ENCODE measurements at places on chromosomes 1 and 21.

GRCh38 chr1:170731566-170732251, 67.8 kb downstream of the PRRX1 start:
- no peak for DNase-seq

DNA sequence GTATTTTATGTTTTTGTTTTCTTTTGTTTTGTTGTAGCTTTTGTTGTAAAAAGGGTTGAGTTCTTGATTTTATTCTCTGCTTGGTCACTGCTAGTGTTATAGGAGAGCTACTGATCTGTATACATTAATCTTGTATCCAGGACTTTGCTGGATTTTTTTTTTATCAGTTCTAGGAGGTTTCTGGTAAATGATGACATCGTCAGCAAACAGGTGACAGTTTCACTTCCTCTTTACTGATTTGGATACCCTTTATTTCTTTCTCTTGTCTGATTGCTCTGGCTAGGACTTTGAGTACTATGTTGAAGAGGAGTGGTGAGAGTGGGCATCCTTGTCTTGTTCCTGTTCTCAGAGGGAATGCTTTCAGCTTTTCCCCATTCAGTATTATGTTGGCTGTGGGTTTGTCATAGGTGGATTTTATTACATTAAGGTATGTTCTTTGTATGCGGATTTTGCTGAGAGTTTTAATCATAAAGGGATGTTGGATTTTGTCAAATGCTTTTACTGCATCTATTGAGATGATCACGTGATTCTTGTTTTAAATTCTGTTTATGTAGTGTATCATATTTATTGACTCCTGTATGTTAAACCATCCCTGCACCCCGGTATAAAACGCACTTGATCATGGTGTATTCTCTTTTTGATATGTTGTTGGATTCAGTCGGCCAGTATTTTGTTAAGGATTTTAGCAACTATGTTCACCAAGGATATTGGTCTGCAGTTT, 905.7 kb downstream of the LTN1 start:
- DNase-seq = no peak

- DNase-seq = no peak
These were observed 128.4 kb downstream of the TGFB2 start for GRCh38 chr1:218473522-218473921.

DNA sequence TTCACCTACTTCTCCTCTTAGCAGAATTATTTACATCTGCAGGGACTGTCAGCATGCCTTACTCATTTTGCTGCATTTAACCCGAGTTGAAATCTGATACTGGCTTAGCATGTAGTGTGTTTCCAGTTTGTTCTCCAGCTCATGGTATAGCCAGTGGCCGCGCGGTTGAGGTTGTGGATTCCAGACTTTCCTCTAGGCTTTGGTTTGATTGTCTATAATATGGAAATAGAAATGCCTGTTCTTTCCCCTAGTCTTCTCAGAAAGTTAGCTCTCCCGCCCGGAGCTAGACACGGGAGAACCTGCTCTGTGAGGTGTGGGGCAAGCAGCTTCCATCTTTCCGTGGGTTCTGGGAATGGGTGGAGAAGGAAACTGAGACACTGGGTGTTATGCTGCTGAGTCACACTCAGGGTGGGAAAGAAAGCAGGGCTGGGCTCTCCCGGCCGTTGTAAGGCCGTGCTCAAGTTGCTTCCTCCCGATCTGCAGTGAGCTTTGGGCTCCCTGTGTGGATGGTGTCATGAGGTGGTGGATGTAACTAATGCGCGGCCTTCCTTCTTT, 206.8 kb upstream of the TMEM51 start:
- no peak for DNase-seq

GRCh38 chr1:44084998-44085675, 33.5 kb upstream of the KLF17 start:
- DNase-seq = no peak

DNA sequence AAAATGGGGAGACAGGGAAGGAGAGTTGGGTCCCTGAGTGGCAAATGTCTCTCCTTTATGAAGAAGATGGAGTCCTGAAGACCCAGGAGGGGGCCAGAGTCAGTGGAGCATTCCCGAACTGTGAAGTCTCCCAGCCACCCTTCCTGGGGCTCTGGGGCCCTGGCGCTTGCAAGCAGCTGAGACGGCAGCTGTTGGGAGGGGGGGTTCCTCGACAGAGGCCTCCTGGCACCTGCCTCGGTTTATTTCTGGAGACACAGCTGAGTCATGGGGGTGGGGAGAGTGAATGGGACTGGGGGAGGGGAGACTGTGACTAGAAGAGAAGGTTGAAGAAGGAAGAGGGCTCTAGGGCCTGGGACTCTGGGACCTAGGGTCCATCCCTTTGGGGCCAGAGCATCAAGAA, 14.0 kb downstream of the NES start:
- no peak for DNase-seq

GRCh38 chr1:169974067-169974466, 80.4 kb upstream of the SCYL3 start:
- DNase-seq = no peak

DNA sequence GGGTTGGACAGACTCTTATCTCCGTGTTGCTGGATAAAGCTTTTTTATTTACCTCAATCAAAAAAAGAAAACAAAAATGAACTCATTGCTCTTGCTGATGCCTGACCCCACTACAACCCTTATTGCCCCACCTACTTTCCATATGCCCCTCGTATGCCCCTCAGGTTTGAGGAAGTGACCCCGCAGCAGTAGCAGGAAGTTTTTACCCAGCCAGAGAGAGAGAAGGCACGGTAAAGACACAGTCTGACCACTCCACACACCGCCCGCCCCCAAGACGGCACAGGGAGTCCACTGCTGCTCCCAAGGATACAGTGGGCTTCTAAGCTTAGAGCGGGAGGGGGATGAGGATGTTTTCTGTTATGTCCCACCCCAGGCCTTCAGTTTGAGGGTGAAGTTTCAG, 9.8 kb downstream of the PLEKHO1 start:
- no peak for DNase-seq

DNA sequence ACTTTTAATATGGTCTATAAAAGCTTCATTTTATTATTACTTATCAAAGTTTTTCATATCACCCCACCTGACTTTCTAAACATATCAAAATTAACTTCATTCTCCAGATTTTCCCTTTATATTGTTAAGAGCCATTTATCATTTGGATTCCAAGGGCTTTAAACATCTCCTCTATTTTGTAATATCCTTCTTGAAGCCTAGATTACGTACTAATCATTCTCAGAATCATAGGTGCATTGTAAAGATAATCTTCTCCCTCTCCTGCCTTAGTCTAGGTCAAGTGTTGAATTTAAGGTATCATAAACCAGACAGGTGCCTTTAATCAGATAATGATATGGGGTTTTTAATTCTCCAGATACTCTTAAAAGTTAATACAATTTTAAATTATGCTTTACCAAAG, 128.3 kb downstream of the LRRC40 start:
- DNase-seq = no peak

DNA sequence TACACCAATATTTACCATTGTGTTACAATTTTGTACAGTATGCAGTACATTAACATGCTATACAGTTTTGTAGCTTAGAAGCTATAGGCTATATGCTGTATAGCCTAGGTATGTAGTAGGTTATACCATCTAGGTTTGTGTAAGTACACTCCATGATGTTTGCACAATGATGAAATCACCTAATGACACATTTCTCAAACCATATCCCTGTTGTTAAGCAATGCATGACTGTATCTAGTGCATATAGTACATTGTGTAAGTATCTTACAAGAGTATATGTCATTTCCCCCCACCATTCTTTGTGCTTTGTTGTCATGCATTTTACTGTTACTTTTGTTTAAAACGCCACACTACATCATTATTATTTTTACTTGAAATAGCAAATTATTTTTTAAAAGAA, 65.7 kb upstream of the RNF11 start:
- DNase-seq = no peak

DNA sequence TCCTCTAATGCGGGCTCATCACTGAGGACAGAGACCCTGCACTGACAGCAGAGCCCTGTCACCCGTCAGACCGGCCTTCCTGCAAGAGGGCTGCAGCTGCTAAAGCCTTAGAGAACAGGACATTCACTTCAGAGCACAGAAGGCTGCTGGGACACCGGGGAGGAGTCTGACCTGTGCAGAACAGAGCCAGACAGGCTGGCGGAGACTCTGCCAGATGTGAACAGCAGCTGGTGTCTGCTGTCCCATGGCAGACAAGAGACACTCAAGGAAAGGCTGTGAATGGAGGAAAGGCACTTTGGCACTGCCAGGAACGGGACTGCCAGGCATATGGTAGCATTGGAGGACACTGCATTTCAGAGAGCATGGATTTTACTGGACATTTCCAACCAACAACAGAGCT, 21.4 kb downstream of the MRAP start:
- no peak for DNase-seq

- no peak for DNase-seq
These were observed 44.4 kb downstream of the RWDD3 start for GRCh38 chr1:95278173-95279006.

GRCh38 chr21:45423968-45424853, 19.2 kb downstream of the COL18A1 start:
- DNase-seq = no peak

GRCh38 chr1:224526771-224527170, 89.3 kb upstream of the CNIH3 start:
- DNase-seq = no peak

GRCh38 chr1:151472856-151473731, 13.8 kb upstream of the POGZ start:
- DNase-seq = peak; percentile 68

GRCh38 chr1:202037706-202038296, 27.4 kb downstream of the ELF3 start:
- no peak for DNase-seq

GRCh38 chr1:212007886-212008285, 27.5 kb downstream of the INTS7 start:
- DNase-seq = no peak

GRCh38 chr1:221228594-221228993, 349.4 kb downstream of the HLX start:
- DNase-seq = no peak

DNA sequence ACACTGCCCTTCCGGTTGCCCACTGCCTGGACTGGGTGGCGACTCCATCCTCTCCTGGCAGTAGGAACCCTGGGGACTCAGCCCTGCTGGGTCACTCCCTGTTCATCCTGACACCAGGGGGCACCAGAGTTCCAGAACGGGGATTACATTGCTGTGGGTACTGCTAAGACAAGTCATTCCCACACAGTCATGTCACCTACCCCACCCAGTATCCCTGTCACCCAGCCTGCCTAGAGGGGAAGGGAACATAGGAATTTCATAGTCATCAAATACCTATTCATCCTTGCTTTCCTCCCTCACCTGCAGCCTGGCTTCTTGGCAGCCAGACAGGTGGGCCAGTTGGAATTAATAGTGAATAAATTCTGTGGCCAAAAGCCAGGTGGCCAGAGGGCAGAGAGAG, 9.8 kb upstream of the SFN start:
- DNase-seq = peak; percentile 83

DNA sequence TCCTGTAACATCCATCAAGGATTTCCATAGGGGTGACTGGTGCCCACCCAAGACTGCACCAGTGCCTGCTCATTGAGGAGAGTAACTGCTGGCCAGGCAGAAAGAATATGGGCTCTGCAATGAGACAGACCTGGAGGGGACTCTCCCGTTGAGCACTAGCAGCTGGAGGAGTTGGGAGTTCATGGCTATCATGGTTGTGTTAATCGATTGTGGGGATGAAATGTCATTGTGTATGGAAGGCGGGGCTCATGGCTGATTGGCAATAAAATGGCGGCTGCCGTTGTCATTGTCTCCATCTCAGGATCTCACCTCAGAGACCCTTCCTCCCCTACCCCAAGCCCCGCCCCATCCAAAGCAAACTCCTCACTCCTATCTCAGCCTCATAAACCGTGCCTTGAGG, 3.9 kb downstream of the TMEM125 start:
- DNase-seq = no peak

GRCh38 chr1:31308036-31308435, 11.2 kb downstream of the ZCCHC17 start:
- DNase-seq = no peak

- no peak for DNase-seq
These were observed 2.7 kb downstream of the PER3 start for GRCh38 chr1:7786795-7787194.

- no peak for DNase-seq
These were observed 46.6 kb upstream of the RAB4A start for GRCh38 chr1:229224308-229224707.

GRCh38 chr1:10745886-10746455, 50.5 kb downstream of the CASZ1 start:
- DNase-seq = no peak

DNA sequence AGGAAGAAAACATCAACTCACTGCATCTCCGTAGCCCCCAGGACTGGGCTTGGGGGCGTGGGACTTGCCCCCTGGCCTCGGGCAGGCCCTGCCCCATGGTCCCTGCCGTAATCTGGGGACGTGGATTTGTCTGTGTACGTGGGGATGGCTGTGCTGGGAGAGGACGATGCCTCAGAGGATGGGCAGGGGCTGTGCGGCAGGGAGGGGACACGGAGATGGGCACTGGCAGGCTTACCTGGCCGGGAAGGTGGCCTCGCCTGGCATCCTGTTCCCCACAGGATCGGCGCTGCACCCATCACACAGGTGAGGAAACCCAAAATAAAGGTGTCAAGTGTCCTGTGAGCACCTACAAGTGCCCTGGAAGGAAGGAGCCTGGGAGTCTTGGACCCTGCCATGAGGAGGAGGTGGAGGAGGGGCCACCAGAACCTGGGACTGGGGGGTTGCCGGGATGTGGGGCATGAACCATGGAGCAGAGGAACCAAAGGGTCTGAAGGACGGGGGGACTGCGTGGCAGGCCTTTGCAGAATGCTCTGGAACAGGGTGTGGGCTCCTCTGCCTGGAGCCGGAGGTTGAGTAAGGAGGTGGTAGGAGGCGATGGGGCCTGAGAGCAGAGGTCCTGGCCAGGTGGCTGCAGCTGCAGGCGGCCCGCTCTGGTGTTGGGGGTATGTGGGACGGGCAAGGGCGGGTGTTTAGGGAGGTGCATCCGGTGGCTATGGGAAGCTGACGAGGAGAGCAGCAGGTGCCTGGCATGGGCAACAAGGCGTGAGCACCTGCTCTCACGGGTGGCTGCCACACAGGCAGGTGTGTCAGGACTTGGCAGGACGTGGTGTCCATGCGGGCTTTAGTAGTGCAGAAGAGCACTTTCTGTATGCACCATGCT, 27.8 kb upstream of the LRRC3 start:
- peak; percentile 43 for DNase-seq

DNA sequence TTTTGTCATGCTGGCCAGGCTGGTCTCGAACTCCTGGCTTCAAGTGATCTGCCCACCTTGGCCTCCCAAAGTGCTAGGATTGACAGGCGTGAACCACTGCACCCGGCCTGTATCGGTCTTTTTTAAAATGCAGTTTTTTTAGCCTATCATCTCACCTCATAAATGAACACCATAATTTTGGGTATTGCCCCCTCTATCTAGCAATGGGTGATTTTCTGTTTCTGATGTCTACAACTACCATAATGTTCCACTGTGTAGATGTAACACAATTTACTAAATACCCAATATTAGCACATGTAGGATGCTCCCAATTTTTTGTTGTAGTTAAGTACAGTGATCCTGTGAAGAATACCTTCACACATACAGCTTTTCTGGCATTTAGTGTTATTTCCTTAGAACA, 2.0 kb upstream of the CAMTA1 start:
- no peak for DNase-seq

- DNase-seq = no peak
These were observed 8.2 kb upstream of the TRIM63 start for GRCh38 chr1:26075421-26076144.
